MCF 10A (cell line): ENCODE measurements at places on chromosomes 6 and 20.

DNA sequence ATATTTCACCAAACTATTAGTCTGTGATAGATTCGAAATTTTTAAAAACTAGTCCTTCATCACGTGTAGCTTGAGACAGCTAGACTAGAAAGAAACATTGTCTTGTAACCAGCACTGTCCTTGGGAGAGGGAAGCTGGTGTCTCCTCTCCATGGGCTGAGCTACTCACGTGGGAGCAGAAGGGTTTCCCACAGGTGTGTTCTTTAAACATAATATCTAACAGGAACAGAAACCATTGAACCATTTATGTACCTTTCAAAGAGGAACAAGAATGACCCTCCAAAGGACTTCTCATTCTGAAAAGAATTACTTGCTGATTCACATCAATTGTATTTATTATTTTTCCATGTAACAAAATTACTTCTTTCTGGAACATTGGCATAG is 72.4 kb upstream of the SYNJ2 start:
- no peak overlapping the region for H3K27ac ChIP-seq
- peaks cover 5% of the 10 kb centered on the region for H3K4me1 ChIP-seq

GRCh38 chr20:63830841-63831588 is at the start of gene ZBTB46:
Gene ZBTB46, minus strand, starts transcription at chr20:63831264. Its CDS starts 40,507 bp downstream, at chr20:63790757.
- H3K27ac ChIP-seq, result no peak within 1 kb of the TSS
- H3K27me3 ChIP-seq, result peaks cover 19% of the 10 kb centered on the region
- DNase-seq, result peak; percentile 37
- no peaks in the 10 kb centered on the region for H3K36me3 ChIP-seq
- peak within 1 kb of the TSS; percentile 62 for H3K4me3 ChIP-seq

GRCh38 chr6:170096803-170097504 is 193.9 kb downstream of the DLL1 start:
- no peak overlapping the region for H3K27ac ChIP-seq
- no peaks in the 10 kb centered on the region for H3K4me1 ChIP-seq
- H3K27me3 ChIP-seq, result no peaks in the 10 kb centered on the region
- DNase-seq, result no peak
- H3K36me3 ChIP-seq, result no peaks in the 10 kb centered on the region
- H3K4me3 ChIP-seq, result no peak overlapping the region

GRCh38 chr6:47250302-47250701 is 59.4 kb downstream of the TNFRSF21 start:
- H3K27ac ChIP-seq, result no peak overlapping the region
- no peak for DNase-seq
- no peaks in the 10 kb centered on the region for H3K27me3 ChIP-seq

GRCh38 chr6:160253292-160253691 is 5.3 kb downstream of the SLC22A2 start:
- H3K36me3 ChIP-seq, result no peaks in the 10 kb centered on the region
- no peaks in the 10 kb centered on the region for H3K27me3 ChIP-seq
- H3K27ac ChIP-seq, result no peak overlapping the region

DNA sequence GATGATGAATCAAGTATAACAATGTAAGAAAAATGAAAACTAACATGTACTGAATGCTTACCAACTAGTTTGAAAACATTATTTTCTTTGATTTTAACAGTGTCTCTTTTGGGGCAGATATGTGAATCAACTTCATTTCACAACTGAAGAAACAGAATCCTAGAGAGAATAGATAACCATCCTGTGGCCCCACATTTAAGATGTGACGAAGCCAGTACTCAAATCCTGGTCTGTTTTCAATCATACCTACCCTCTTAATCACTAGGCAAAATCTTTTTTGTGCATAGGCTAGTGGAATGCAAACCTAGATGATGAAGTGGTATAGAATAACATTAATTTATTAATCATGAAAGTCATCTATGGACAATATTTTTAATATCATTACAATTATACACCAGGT is 371.6 kb upstream of the EPHA7 start:
- H3K27ac ChIP-seq, result no peak overlapping the region
- no peaks in the 10 kb centered on the region for H3K4me1 ChIP-seq
- no peak overlapping the region for H3K4me3 ChIP-seq
- no peaks in the 10 kb centered on the region for H3K36me3 ChIP-seq
- DNase-seq, result no peak

GRCh38 chr6:130517444-130517931 is 151.7 kb downstream of the TMEM200A start:
- H3K36me3 ChIP-seq, result no peaks in the 10 kb centered on the region
- H3K4me3 ChIP-seq, result no peak overlapping the region
- no peaks in the 10 kb centered on the region for H3K27me3 ChIP-seq

DNA sequence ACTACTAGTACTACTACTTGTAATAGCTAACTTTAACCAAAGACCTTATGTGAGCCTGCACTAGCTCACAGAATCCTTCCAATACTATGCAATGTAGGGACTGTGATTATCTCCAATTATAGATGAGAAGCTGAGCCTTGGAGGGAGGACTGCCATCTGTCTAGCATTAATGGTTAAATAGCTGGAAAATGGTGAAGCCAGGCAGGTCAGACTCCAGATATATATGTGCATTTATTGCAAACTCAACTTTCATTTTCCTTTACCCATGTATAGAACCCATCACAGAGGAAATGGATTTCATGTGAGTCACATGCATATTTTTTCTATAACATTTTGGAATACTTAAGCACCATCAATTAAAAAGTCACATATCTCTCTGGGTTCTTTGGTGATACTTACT is 229.9 kb downstream of the BCAS1 start:
- no peak overlapping the region for H3K4me3 ChIP-seq
- peaks cover 2% of the 10 kb centered on the region for H3K36me3 ChIP-seq
- H3K27ac ChIP-seq, result no peak overlapping the region
- peaks cover 10% of the 10 kb centered on the region for H3K4me1 ChIP-seq
- no peaks in the 10 kb centered on the region for H3K27me3 ChIP-seq
- DNase-seq, result no peak

DNA sequence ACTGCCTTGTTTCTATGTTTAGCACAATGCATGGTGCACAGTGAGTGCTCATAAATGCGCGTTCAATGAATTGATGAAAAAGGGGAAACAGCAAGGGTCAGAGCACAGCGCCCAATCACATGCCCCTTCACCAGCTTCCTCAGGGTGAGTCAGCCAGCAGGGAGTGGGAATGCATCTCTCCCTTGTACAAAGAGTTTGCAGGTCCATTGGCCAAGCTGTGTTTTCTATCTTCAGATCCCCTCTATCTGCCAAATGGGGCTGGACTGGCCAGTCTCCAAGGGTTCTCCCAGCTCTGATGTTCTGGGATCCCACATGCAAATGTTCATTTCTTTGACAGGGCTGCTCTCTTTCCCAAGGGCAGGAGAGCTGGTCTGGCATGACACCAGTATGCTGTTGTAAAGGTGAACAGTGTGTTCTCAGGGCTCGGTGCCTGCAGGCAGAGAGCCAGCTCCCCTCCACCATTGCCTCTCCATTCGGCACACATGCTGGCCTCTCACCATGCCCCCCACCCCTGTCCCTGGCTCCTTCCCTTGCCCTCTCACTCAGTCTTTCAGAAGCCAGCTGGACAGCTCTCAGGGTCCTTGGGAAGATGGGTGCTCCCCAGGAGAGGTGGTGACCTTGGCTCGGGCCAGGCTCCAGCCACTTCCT is 25.0 kb downstream of the ANGPT4 start:
- H3K4me3 ChIP-seq, result no peak overlapping the region
- peaks cover 34% of the 10 kb centered on the region for H3K4me1 ChIP-seq
- no peaks in the 10 kb centered on the region for H3K36me3 ChIP-seq
- peak overlapping the region; percentile 37 for H3K27ac ChIP-seq
- peak; percentile 78 for DNase-seq

GRCh38 chr20:50332491-50332980 is 141.9 kb downstream of the CEBPB start:
- no peaks in the 10 kb centered on the region for H3K36me3 ChIP-seq
- no peak overlapping the region for H3K4me3 ChIP-seq
- peak overlapping the region; percentile 91 for H3K27ac ChIP-seq
- DNase-seq, result no peak

DNA sequence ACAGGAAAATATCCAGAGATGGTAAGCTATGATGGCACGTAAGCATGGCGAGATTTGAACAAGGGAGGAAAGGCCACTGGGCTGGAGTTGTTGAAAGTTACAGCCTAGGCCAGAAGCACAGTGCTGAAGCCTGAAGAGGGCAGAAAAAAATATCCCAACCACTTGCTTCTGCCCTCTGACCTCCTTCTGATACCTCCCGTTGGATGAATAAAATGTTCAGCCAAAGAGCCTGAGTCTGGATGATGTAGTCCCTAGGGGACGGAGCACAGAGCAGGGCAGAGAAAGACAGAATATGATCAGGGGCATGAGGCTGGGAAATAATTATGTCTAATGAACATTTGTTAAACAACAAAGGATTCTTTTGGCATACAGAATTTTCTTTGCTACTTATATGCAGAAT is 19.7 kb downstream of the KLHL31 start:
- no peaks in the 10 kb centered on the region for H3K27me3 ChIP-seq
- peaks cover 31% of the 10 kb centered on the region for H3K4me1 ChIP-seq

DNA sequence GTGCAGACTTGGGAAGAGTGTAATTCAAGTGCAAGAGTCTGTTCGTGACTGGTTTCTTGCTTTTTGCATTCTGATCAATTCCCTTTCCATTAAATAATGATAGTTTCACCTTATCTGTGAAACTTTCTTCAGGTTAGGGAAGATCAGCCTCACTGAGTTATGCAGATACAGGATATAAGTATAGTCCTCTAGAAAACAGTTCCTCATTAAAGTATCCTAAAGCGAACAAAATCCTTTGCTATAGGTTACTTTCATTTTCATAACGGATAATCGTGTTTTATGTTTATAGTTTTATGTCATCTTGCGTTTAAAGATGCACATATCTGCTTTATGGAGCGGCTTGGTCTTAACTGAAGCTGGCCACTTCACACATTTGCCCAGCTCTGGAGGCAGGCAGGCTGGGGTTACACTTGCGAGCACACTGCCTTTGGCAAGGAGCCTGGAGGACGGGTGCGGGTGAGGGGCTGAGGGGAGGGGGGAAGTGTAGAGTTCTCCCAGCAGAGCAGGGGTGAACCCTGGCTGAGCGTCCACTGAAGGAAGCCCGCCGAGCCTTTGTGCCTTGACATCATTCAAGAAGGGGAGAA is 123.5 kb upstream of the IFNGR1 start:
- H3K4me1 ChIP-seq, result no peaks in the 10 kb centered on the region
- no peak for DNase-seq
- no peaks in the 10 kb centered on the region for H3K27me3 ChIP-seq
- H3K36me3 ChIP-seq, result no peaks in the 10 kb centered on the region
- H3K27ac ChIP-seq, result no peak overlapping the region
- H3K4me3 ChIP-seq, result no peak overlapping the region

GRCh38 chr6:138037009-138037504 is 70.2 kb downstream of the PERP start:
- peaks cover 32% of the 10 kb centered on the region for H3K4me1 ChIP-seq
- H3K4me3 ChIP-seq, result no peak overlapping the region
- peak overlapping the region; percentile 19 for H3K27ac ChIP-seq

DNA sequence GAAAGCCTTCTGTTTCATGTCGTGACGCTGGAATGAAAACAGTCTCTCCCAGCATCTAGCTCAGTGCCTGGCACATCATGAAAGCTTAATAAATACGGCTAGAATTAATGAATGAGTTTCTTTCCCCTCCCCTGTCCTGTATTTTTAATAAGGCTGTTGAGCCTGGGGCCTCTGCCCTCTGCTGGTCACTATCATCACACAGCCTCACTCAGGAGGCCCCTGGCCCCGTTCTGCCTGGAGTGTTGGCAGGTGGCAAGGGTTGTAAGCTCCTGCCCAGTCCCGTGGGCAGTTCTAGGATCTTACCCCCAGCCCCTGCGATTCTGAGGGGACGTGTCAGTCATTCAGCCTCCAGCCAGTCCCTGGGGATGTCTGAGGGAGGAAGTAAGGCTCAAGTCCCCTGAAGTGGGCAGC is 41.4 kb downstream of the PHACTR3 start:
- DNase-seq, result no peak
- no peak overlapping the region for H3K27ac ChIP-seq
- peaks cover 90% of the 10 kb centered on the region for H3K27me3 ChIP-seq

- H3K4me1 ChIP-seq, result peaks cover 4% of the 10 kb centered on the region
- H3K36me3 ChIP-seq, result peaks cover 29% of the 10 kb centered on the region
- H3K27me3 ChIP-seq, result no peaks in the 10 kb centered on the region
These were observed 53.5 kb downstream of the TCP11 start for GRCh38 chr6:35087361-35088280.

GRCh38 chr6:151721671-151722070 is 85.8 kb upstream of the ESR1 start:
- no peak overlapping the region for H3K4me3 ChIP-seq
- H3K27ac ChIP-seq, result no peak overlapping the region
- H3K36me3 ChIP-seq, result no peaks in the 10 kb centered on the region
- no peak for DNase-seq

DNA sequence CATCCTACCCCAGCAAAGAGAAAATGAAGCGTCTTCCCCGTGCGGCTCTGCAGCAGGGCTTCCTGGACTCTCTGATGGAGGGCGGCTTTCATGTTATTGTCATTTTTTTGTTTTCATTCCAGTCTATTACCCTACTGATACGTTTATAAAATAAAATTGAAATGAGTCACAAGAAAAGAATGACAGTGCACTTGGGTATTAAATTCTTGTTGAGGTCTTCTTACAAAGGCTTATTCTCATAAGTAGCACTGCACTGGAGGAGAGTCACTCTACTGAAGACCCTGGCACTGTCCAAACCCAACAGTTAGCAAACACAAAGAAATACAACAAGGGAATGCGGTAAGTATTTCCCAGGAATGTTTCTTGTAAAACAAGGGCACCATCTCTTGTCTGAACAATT is 379.3 kb downstream of the MAFB start:
- no peak overlapping the region for H3K4me3 ChIP-seq
- H3K27me3 ChIP-seq, result no peaks in the 10 kb centered on the region
- no peaks in the 10 kb centered on the region for H3K4me1 ChIP-seq
- no peaks in the 10 kb centered on the region for H3K36me3 ChIP-seq

GRCh38 chr6:74250161-74250818 is 554.3 kb downstream of the CD109 start:
- H3K27me3 ChIP-seq, result no peaks in the 10 kb centered on the region
- H3K4me3 ChIP-seq, result no peak overlapping the region
- no peak for DNase-seq
- H3K27ac ChIP-seq, result no peak overlapping the region
- peaks cover 11% of the 10 kb centered on the region for H3K4me1 ChIP-seq
- H3K36me3 ChIP-seq, result no peaks in the 10 kb centered on the region

GRCh38 chr6:2706558-2706957 is 44.2 kb downstream of the MYLK4 start:
- H3K4me3 ChIP-seq, result no peak overlapping the region
- peaks cover 10% of the 10 kb centered on the region for H3K4me1 ChIP-seq
- H3K36me3 ChIP-seq, result no peaks in the 10 kb centered on the region
- no peak overlapping the region for H3K27ac ChIP-seq
- DNase-seq, result no peak
- H3K27me3 ChIP-seq, result no peaks in the 10 kb centered on the region

- no peak overlapping the region for H3K27ac ChIP-seq
- DNase-seq, result no peak
- no peaks in the 10 kb centered on the region for H3K4me1 ChIP-seq
- H3K36me3 ChIP-seq, result no peaks in the 10 kb centered on the region
These were observed 3.5 kb downstream of the SERPINB9 start for GRCh38 chr6:2899596-2899995.

- H3K4me1 ChIP-seq, result peaks cover 18% of the 10 kb centered on the region
- H3K36me3 ChIP-seq, result peaks cover 13% of the 10 kb centered on the region
- H3K4me3 ChIP-seq, result no peak overlapping the region
- H3K27me3 ChIP-seq, result no peaks in the 10 kb centered on the region
- DNase-seq, result no peak
These were observed 248.8 kb downstream of the TFAP2A start for GRCh38 chr6:10166031-10166430.
